Stimulated activated CD8-positive, alpha-beta memory T cell treated with anti-CD3 and anti-CD28 coated beads, Interleukin-15, amount 100 ng/mL, for 24 hours (primary cell): ENCODE measurements at places on chromosomes 2 and 18.

DNA sequence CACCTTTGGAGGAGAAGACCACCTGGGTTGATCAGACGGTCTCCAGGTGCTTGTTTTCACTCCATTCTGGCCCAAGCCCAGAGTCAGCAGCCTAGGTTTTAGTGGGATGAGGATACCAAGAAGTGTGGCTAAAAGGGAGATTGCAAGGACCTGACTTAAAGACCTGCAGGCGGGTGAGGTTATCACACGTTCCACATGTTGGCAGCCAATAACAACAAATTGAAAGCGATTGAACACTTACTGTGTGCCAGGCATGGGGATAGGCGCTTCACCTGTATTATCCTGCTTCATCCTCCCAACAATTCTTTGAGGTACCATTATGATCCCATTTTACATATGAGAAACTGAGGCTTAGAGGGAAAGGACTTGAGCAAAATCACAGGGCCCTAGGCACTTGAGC is 5.0 kb downstream of the ARL4C start:
- DNase-seq, result no peak

DNA sequence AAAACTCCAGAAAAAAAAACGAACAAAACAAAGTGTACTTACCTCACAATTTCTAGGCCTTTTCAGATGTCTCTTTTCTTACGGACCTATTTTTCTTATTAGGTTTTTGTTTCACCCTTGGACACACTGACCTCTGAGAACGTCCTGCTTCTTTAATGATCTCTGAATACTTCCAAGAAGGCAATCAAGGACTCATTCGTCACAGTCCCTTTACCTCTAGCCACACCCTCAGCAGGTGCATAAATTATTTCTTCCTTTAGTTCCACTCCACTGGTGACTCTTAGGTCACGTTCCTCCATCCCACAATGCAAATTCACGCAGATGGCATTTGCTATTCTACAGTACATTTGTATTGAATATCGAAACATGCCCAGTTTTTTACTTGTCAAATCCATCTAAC is 21.9 kb downstream of the PELI1 start:
- no peak for DNase-seq

GRCh38 chr18:57730146-57730545 is 73.0 kb downstream of the ATP8B1 start:
- DNase-seq, result no peak

DNA sequence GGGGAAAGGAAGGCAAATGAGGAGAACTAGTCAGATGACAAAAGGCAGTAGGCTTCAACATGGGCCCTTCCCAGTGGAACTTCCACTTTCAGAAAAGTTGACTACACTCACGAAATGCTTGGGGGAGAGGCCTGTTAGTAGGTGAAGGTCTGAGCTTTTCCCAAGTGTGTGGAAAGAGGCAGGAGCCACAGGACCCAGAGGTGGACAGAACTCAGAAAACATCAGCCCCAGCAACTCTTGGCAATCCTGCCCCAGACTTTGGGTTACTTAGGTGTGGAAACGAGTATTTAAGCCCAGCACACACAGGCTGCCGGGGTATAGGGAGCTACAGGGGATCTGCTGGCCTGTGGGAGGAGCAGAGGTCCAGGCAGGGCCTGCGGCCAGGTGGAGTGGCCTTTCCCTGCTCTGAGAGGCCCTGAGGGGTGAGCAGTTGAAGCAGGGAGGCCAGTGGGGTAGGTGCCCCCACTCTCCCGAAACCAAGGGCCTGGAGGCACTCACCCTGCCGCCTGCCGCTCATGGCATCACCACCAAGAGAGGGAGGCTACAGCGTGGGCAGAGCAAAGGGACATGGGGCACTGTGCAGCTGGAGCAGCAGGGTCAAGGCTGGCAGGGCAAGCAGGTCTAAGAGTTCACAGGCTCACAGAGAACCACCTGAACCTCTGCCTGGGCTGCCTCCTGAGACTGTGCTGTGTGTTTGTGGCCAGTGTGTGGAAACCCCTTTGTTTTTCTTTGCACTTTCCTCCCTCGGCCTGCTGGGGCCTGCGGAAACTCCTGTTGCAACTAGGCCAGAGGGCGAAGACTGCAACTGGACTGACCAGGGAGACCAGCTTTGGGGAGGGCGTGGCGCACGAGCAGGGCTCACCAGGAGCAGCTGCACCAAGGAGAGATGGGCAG is 130.7 kb upstream of the SERTAD2 start:
- no peak for DNase-seq

DNA sequence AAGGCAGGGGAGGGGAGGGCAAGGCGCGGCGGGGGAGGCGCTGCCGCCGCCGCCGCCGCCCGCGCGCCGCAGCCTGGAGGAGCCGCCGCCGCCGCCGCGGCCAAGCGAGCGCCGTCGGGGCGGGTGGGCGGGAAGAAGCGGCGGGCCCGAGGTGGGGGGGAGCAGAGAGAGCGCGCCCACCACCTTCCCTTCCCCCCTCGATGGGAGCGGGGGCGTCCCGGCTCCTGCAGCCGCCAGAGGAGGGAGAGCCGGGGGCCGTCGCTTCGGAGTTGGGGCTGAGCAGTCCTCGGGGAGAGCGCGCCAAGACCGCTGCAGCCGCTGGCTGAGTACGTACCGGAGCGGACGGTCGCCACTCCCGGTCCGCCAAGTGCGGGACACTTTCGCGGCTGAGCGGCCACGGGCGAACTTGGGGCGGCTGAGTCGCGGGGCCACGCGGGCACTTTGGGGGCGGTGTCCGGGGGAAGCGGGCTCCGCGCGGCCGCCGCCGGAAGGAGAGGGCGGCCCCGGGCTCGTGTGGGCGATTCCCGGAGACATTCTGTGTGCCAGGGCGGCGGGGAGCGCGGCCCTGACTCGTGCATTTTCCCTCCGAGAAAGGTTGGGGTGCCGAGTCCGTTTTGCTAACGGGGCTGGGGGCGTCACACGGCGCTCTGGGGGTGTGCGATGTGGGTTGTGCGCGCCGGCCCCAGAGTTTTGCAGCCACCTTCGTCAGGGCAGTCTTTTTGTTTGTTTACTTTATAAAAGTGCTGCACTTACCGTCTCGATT is at the start of gene NAB1:
Gene NAB1, plus strand, starts transcription at position 49 of the 763 bp plus-strand sequence. CDS start 10,094 bp downstream, outside the sequence.
- peak; percentile 45 for DNase-seq

DNA sequence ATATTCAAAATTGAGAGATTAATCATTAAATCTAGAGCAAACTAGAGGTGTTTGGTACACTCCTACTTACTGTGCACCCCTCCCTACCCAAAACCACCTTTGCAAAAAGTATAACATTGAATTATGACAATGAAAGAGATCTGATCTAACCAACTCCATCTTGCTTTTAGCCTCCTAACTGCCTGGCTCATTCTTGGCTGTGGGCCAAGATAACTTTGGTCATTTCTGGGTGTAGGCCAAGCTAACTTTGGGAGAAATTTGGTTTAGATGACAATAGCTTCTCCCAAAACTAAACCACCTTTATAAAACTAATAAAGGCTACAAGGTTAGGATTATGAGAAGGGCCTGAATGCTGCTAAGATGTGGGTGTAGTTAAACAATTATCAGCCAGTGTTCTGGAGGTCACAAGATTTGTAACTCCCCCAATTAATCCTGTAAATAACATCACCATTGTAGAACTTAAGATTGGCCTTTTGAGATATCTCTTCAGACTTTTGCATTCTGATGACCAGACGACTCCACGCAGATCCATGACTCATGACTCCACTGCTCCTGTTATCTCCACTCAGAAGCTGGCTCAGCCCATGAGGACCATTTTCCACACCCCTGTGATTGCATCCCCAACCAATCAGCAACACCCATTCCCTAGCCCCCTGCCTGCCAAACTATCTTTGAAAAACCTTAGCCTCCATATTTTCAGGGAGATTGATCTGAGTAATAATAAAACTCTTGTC is 160.2 kb downstream of the FBXO15 start:
- DNase-seq, result no peak

DNA sequence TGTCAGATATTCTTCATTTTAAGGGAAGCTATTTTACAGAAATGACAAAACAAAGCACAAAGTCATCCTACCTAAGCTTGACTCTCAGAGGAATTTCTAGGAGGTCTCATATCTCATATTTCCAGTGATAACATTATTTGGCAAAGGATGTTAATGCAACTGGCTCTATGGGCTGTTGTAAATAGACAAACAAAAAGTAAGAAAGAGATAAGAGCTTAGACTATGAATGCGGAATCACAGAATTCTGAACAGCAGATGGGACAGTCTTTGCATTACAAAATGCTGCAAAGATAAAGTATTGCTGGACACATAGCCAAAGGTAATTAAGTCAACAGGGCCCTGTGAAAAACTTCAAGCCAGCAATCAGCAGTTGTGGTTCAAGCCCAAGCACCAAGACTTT is 23.9 kb downstream of the PIAS2 start:
- no peak for DNase-seq

DNA sequence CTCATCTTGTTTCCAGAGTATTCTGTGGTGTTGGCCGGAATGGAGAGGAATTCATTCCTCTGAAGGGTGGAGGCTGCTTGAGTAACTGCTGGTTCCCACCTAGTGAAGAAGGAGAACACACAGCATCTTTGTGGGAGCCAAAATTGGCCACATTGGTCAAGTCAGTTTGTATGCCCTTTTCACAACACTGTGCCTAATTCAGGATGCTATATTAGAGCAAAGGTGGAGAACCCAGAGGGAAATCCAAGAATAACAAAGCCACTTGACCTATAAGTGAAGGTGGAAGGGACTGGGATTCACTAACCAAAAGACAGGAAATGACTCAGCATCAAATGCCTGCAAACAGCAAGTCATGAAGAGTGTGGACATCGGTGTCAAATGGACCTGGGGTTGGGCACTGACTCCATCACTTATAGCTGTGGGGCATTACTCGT is 27.3 kb upstream of the MLPH start:
- DNase-seq, result no peak

- DNase-seq, result no peak
Measured at GRCh38 chr2:199833525-199833924, 17.5 kb downstream of the FTCDNL1 start.

DNA sequence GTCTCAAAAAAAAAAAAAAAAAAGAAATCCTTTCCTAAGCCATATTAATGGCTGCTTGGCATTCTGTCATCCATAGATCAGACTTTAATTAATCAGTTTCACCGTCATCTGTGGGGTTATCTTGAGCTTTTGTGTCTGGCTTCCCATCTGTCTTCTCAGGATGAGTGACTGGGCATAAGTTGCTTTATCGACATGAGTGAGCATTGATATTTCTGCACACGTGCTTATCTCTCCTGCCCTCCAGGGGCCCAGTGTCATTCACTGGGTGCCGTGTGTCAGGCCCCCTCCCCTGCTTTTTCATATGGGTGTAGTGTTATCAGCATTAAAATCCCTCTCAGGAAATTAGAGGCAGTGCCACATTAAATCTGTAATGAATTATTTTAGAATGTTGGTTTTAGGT is 65.6 kb downstream of the SH3BP4 start:
- DNase-seq, result no peak

DNA sequence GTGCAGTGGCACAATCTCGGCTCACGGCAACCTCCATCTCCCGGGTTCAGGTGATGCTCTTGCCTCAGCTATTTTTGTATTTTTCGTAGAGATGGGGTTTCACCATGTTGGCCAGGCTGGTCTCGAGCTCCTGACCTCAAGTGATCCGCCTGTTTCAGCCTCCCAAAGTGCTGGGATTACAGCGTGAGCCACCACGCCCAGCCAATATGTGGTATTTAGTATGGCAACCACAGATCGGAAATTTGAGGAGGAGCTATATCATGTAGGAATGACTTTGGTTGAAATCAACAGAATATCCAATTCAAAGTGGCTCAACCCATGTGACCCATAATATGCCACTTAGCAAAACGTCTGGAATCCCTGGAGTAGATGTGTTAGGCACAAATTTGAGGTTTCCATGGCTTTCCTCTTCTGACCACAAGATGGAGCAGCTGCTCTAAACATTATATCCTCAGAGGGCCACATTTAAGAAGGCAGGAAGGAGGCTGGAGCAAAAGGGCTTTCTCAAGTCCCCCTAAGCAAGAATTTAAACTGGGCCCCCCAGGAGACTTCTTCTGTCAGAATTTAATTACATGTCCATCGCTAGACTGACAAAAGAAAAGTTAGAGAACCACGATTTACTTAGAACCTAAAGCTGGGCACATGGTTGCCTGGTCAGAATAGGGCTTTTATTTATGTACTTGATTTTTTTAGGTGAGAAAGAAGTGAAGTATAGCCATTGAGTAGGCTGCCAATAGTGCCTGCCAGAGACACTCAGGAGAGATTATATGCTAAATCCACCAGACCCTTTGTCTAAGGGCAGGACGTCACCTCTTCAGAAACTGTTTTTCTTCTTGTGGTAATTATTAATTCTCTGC is 49.6 kb upstream of the ITSN2 start:
- no peak for DNase-seq

DNA sequence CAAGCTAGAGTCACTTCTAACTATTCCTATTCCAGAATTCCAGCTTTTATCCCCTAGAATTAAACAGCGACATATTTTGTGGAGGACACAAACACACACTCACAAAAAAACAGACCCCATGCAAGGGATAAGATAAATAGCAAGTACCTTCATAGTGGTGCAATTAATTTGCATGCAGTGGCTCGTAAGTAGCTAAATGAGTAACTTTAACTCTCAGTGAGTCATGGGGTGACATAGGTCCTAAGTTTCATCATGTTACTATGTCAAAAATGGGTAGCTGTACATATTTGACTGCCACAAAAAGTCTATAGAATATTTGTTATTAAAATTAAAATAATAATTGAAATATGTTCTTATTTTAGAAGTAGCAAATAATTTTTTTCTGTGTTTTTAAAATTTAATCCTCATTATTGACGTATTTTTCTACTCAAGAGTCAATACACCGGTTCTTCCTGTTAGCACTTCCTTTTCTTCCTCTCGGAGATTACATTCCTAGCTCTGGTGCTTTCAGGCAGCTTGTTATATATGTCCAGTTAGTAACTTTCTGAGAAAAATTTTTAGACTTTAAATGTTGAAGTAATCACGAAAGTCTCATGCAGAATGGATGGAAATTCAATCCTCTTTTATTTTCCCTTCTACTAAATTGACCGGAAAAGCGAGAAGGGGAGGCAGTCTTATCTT is 247.0 kb downstream of the KCNH7 start:
- no peak for DNase-seq

- no peak for DNase-seq
Measured at GRCh38 chr2:108396845-108397244, 19.1 kb downstream of the SULT1C4 start.

GRCh38 chr2:182506606-182507005 is 79.8 kb upstream of the PDE1A start:
- no peak for DNase-seq

DNA sequence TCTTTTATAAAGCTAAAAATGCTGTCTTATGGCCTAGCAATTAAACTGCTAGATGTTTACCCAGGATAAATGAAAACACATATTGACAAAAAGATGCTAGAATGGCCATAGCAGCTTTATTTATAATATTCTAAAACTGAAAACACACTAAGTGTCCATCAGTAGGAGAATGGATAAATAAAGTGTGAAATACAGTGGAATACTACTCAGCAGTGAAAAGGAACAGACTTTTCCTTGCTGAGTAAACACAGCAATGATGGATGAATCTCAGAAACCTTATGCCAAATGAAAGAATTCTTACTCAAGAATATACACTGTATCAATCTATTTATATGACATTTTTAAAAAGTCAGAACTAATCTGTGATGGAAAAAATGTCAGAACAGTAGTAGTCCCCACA is 33.2 kb downstream of the DDX1 start:
- no peak for DNase-seq

DNA sequence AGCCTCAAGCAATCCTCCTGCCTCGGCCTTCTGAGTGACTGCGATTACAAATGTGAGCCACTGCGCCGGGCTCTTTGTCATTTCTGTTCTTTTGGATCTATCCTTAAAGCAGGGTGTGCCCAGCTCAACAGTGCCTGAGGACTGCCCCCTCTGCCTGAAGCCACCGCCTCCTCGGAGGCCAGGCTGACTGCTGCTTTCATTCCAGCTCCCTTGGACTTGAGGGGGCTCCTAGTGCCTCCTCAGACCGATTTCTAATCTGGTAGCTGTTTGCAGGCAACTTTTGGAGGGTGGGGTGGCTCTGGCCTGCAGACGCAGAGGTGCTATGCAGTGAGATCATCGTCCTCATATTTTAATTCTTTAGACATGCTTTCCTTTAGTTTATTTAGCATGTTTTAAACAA is 35.9 kb upstream of the KLF11 start:
- no peak for DNase-seq
